ENCODE measurements at places on chromosomes 6 and 20.

DNA sequence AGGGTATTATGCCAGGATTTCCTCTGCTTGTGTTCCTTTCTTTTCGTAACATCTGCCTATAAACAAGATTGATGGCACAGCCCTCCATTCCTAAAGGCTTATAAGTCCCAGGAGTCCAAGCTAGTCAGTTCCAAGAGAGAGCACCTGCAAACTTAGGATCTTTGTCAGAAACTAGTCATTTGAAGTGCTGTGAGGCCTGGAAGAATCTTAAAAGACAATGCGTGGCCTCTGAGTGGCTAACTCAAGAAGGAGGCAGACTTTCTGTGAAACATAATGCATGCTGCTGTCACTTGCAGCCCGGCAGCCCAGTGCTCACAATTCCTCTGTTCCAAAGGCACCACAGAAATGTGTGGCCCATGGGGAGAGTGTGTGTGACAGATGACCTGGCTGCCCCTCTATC is 135.0 kb upstream of the SUPT3H start:
- no peak for DNase-seq

- DNase-seq, result peak; percentile 6
These were observed 182.8 kb downstream of the UNC5CL start for GRCh38 chr6:40856271-40856670.

- DNase-seq, result no peak
These were observed 139.1 kb downstream of the LAMA2 start for GRCh38 chr6:129022011-129022553.

GRCh38 chr6:98847779-98848538 is 13.6 kb downstream of the POU3F2 start:
- DNase-seq, result no peak
